ENCODE measurements at places on chromosomes 3 and 15.

DNA sequence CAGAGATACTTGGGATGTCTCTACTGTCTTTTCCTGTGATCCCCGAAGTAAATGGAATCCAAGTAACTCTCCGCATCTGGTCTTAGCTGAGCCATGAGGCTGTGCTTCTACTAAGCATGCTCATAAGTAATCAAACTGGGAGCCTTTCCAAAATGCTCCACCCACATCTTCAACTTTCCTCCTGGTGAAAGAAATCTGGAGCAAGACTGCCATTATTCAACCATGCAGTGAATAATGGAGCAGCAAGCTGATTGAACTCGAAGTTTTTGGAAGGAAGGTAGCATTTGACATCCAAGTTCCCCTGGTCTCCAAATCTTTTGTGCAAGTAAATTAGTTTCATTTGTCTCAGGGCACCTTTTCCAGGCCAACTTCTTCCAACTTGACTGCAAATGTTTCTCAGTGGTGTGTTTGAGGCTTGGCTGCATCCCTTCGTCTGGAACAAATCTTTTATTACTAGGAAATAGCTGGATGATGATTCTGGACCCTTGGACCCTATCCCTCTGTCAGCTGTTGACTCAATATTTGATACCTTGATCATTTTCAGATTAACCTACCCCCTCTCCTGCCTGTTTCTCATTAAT lies 19.4 kb downstream of the GXYLT2 start:
- H3K27me3 ChIP-seq: no peaks in the 10 kb centered on the region
- DNase-seq: no peak
- H3K36me3 ChIP-seq: no peaks in the 10 kb centered on the region
- H3K4me1 ChIP-seq: peaks cover 35% of the 10 kb centered on the region

DNA sequence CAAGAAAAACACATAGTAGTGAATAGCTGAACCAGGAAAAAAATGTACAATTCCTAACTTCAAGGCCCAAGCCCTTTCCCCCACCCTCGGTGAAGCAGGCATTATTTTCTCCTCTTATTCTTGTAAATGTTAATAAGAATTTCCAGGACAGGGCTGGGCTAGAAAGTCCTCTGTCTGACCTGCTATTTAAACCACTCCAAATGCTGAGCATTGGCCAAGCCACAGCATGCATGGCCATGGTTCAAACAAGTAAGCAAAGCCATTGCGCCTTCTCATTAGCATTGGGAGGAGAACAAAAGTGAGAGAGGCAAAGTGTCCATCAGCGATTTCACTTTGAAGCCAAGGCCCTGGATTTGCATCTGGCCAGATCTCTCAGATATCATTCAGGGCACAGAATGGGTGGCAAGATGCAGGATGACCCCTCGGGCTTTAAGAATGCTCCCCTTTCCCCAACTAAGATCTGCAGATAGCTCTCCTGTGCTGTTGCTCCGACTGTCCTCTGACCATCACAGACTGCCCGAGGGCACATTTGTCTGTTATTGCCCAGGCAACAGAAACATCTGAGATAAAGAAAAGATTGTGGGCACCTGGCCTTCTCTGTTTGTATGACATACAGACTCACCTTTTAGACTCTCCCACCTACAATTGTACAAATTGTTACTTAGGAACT lies 46.3 kb downstream of the CEMIP start:
- no peaks in the 10 kb centered on the region for H3K27me3 ChIP-seq
- H3K4me3 ChIP-seq: no peak overlapping the region
- no peaks in the 10 kb centered on the region for H3K36me3 ChIP-seq
- H3K27ac ChIP-seq: no peak overlapping the region
- peaks cover 21% of the 10 kb centered on the region for H3K4me1 ChIP-seq
- DNase-seq: peak; percentile 82

DNA sequence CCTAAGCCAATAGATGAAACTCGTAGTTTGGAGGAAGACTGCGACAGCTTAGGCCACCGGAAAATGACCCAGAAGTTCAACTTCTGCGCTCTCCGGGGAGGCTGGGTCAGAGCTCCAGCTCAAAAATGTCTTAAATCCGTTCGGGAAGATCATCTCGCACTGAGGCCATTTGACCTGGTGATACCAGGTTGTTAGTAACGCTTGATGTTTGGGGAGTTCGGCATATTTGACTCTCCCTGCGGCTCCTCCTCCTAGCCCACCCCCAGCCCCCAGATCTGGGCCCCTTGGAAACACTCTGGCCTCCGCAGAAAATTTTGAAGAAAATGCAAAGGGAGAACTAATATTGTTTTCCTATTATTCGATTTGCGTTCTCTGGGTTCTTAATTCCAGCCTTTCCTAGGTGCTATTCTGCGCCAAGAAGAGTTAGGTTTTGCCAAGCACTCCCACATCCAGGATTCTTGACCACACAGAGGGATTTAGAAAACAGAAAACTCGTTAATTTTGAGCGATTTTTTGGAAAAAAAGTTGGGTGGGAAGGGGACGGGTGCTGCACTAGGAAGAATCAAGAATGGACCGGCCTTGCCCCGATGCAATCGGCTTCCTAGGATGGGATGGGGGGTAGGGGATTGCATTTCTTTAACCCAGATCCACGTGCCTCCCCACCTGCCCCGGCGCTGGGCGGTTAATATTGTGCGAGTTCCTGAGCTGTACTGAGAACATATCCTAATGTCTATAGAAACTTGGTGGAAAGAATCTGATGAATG lies 50.0 kb downstream of the ZIC4 start:
- no peak for DNase-seq
- no peaks in the 10 kb centered on the region for H3K27me3 ChIP-seq
- no peaks in the 10 kb centered on the region for H3K4me1 ChIP-seq
- no peaks in the 10 kb centered on the region for H3K36me3 ChIP-seq

DNA sequence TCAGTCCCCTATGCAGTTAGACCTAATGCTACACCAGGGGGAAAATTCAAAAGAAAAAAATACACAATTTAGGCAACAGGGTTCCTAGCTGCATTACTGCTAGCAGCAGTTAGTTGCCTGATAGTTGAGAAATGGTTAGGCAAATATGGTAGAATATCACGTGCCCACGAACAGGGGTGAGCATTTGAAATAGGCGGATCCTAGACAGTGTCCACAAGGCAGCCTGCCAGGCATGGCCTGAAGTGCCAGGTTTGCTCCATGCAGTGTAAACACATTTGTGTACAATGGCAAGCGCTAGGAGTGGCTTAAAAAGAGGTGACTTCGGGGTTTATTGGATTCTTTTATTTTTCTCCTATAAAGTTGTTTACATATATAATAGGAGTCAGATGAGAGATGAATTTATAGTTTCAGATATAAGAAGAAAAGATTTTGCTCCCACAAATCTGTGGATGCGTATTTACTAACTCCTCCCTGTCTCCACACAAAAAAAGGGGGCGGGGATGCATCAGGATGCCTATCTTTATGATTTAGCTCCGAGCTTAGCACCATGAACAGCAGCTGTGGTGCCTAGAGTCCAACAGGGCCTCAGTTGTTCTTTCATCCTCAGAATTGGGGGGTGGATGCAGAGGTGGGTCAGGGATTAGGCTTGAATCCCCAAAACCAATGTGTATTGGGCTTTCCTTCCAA lies 3.9 kb upstream of the TGM4 start:
- H3K27ac ChIP-seq: no peak overlapping the region
- no peak overlapping the region for H3K4me3 ChIP-seq
- H3K4me1 ChIP-seq: no peaks in the 10 kb centered on the region
- H3K36me3 ChIP-seq: no peaks in the 10 kb centered on the region
- H3K27me3 ChIP-seq: no peaks in the 10 kb centered on the region

GRCh38 chr15:99511531-99511865 lies 54.3 kb upstream of the MEF2A start:
- no peak overlapping the region for H3K27ac ChIP-seq
- no peak overlapping the region for H3K4me3 ChIP-seq
- DNase-seq: no peak
- H3K27me3 ChIP-seq: no peaks in the 10 kb centered on the region
- no peaks in the 10 kb centered on the region for H3K36me3 ChIP-seq

GRCh38 chr3:49666592-49666991 lies 7.6 kb upstream of the APEH start:
- no peak overlapping the region for H3K27ac ChIP-seq
- H3K36me3 ChIP-seq: no peaks in the 10 kb centered on the region
- peaks cover 13% of the 10 kb centered on the region for H3K4me1 ChIP-seq
- H3K4me3 ChIP-seq: no peak overlapping the region
- no peaks in the 10 kb centered on the region for H3K27me3 ChIP-seq
- no peak for DNase-seq

DNA sequence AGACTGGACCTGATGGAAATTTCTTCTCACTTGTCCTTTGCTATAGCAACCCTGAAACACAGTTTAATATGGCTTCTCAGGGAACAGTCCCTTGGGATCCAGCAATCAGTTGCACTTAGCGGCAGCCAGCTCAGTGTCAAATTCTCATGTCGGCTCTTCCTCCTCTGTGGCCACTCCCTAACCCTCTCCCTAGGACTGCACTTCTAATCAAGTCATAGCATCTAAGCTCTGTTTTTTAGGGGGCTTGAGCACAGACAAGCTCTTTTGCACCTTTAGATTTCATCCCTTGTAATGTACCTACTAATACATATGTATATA lies 250.5 kb upstream of the TLE3 start:
- H3K27ac ChIP-seq: no peak overlapping the region
- DNase-seq: no peak
- no peaks in the 10 kb centered on the region for H3K27me3 ChIP-seq
- no peak overlapping the region for H3K4me3 ChIP-seq

DNA sequence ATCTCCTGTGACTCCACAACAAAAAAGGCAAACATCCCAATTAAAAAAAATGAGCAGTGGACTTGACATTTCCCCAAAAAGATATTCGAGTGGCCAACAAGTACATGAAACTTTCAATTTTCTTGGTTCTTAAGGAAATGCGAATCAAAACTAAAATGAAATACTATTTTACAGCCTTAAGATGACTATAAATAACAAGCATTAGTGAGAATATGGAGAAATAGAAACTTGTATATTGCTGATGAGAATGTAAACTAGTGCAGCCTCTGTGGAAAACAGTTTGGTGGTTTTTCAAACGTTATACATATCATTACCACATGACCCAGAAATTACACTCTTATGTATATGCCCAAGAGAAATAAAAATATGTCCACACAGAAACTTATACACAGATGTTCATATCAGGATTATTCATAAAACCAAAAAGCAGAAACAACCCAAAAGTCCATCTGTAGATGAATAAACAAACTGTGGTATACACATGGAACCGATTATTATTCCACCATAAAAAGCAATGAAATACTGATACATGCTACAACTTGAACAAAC lies 153.2 kb upstream of the GPR149 start:
- H3K4me1 ChIP-seq: no peaks in the 10 kb centered on the region
- no peak for DNase-seq
- H3K27me3 ChIP-seq: no peaks in the 10 kb centered on the region
- no peaks in the 10 kb centered on the region for H3K36me3 ChIP-seq
